GM23338 (cell line): ENCODE measurements at places on chromosomes 4 and X. TPM values are rescaled to one million over a fixed set of nuclear protein-coding genes. Genes with fewer than 3 reads are reported as not detected.

The SYTL5 gene
- total RNA-seq: 0.35 and 0.70 TPM in 2 replicates

The UPF3B gene
- total RNA-seq: 9.4 and 11.5 TPM in 2 replicates

The NPY2R gene
- 0.47 and 0.59 TPM in 2 replicates for total RNA-seq

The TMEM35A gene
- total RNA-seq: 4.4 and 5.8 TPM in 2 replicates

The FAM90A26 gene
- total RNA-seq: not detected in 2 replicates

The BANK1 gene
- 0.87 and 1.0 TPM in 2 replicates for total RNA-seq

The TRIM2 gene
- 61.5 and 64.3 TPM in 2 replicates for total RNA-seq

The GUCY1A1 gene
- total RNA-seq: not detected in 2 replicates

The PF4V1 gene
- total RNA-seq: 0.66 TPM in 1 of 2 replicates, not detected in the other

The HAND2 gene
- not detected in 2 replicates for total RNA-seq

The ZRSR2 gene
- total RNA-seq: 5.2 and 7.7 TPM in 2 replicates

The MGAT4D gene
- total RNA-seq: not detected in 2 replicates

The ITGB1BP2 gene
- 3.2 and 10.9 TPM in 2 replicates for total RNA-seq

The SAGE1 gene
- 0.19 TPM in 1 of 2 replicates, not detected in the other for total RNA-seq

The RAI2 gene
- total RNA-seq: 0.83 and 1.4 TPM in 2 replicates

The MSX1 gene
- not detected in 2 replicates for total RNA-seq

The NLGN4X gene
- 86.5 and 86.8 TPM in 2 replicates for total RNA-seq

The RBMXL3 gene
- total RNA-seq: not detected in 2 replicates

The ADH6 gene
- 0.47 TPM in 1 of 2 replicates, not detected in the other for total RNA-seq

The SMIM31 gene
- total RNA-seq: not detected in 2 replicates

The DACH2 gene
- total RNA-seq: 3.0 and 4.6 TPM in 2 replicates

The PPP4R3C gene
- total RNA-seq: not detected in 2 replicates

The FRAS1 gene
- total RNA-seq: 108 and 111 TPM in 2 replicates

The TLR1 gene
- 0.07 TPM in 1 of 2 replicates, not detected in the other for total RNA-seq

The SGMS2 gene
- total RNA-seq: 0.35 and 0.43 TPM in 2 replicates

The ZDHHC15 gene
- 4.3 and 4.7 TPM in 2 replicates for total RNA-seq

The TKTL2 gene
- 0.07 TPM in 1 of 2 replicates, not detected in the other for total RNA-seq

The FREM3 gene
- total RNA-seq: 0.07 and 0.08 TPM in 2 replicates

The GNRHR gene
- not detected in 2 replicates for total RNA-seq

The INTU gene
- total RNA-seq: 16.6 and 17.0 TPM in 2 replicates
